HS-5 (cell line): ENCODE measurements at places on chromosomes 6 and 20.
A peak's percentile ranks its signal among the peaks of the same experiment; 100 is the strongest.

- no peak for DNase-seq
Measured at GRCh38 chr20:2093159-2093781, 8.4 kb upstream of the STK35 start.

DNA sequence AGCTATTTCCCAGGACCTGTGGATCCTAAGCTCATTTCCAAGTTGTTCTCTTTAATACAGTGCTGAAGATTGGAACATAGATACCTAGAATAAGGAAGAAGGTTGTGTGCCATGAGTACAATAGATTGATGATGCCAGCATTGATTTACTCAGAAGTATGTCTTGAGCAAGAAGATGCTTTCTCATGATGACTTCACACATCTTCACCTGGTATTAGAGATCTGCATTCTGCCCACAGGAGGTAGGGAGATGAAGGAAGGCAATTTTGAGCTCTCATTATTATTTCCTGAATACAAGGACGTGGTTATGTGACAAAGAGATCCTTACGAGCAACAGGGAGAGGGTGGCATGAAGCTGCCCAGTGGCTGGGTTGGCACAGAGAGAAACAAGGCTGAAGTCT lies 20.0 kb upstream of the ZNF165 start:
- no peak for DNase-seq

DNA sequence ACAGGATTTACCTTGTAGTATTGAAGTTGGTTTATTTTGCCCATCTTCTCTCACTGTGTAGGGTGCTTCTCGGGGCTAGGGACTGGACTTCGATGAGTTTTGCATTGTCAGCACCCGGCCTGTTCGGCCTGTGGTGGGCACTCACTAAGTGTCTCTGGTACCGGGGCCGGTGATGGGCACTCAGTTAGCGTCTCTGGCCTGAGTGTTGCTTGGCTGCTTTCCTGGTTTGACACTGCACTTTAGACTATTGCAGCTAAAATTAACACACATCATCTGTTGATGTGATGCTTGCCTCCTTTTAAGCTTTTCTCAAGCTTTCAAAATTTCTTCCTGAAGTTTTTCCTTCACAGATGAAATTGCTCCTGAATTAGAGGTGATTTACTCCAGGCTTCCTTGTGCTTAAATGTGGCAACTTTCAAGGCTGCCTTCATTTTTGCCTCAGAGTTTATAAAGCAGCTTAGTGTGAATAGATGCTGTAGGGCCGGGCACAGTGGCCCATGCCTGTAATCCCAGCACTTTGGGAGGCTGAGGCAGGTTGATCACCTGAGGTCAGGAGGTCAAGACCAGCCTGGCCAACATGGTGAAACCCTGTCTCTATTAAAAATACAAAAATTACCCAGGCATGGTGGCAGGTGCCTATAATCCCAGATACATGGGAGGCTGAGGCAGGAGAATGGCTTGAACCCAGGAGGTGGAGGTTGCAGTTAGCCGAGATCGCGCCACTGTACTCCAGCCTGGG lies 41.7 kb upstream of the TULP4 start:
- DNase-seq, result no peak

DNA sequence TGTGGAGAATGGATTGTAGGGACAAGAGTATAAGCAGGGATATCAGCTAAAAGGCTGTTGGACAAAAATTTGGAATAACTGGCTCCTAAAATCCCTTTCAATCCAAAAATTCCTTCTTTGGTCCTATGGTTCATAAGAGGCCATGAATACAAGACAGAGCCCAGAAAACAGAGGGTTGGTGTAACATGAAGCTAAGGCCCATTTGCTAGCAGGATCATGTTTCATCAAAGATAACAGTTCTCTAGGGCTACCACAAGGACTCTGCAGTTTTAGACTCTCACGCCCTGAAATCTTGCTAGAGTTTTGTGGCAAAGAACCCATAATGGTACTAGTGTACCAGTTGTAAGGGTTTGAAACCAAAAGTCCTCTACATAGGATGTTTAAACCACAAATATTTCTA lies 327.8 kb upstream of the TBX18 start:
- no peak for DNase-seq

DNA sequence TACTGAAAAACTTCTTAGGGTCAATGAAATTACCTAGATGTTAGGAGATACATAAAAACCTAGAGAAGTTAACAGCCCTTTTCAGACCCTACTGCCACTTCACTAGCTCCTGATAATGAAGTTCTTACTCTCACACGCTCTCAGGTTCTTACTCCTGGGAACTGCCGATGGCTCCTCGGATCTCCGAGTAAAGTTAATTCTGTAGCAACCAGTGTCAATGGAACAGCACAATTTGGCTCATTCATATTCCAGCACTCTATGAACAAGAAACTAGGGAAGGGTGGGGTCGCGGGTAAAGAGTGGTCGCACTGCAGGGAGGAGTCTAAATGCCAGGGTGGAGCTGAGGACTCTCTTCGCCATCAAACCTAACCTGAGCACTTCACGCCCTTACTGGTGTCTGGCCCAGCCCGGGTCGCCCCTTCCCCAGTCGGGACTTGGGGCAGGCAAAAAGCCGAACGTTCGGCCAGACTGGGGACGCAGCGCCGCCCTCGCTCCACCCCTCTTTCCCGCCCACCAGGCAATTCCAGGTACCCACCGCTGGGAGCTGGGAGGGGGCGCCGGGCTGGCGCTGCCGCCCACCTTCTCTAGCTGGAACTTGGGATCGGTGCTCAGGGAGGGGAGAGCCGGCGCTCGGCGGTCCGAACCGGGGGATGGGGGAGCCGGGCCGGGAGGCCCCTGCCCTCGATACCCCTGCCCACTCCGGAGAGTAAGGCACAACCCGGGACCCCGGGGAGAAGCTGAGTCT lies 744 bp downstream of the RAB23 start:
- DNase-seq, result peak; percentile 34

- DNase-seq, result no peak
Measured at GRCh38 chr6:17281497-17282481, 628 bp downstream of the RBM24 start.

GRCh38 chr6:79586548-79586947 lies 44.6 kb upstream of the SH3BGRL2 start:
- no peak for DNase-seq

- no peak for DNase-seq
Measured at GRCh38 chr20:50554694-50555579, 44.8 kb downstream of the PTPN1 start.

GRCh38 chr6:103177791-103178190 lies 1681.9 kb downstream of the HACE1 start:
- no peak for DNase-seq

- peak; percentile 49 for DNase-seq
Measured at GRCh38 chr20:5061213-5061612, 58.5 kb downstream of the PCNA start.

- no peak for DNase-seq
Measured at GRCh38 chr20:37980876-37981275, 52.4 kb downstream of the TTI1 start.

DNA sequence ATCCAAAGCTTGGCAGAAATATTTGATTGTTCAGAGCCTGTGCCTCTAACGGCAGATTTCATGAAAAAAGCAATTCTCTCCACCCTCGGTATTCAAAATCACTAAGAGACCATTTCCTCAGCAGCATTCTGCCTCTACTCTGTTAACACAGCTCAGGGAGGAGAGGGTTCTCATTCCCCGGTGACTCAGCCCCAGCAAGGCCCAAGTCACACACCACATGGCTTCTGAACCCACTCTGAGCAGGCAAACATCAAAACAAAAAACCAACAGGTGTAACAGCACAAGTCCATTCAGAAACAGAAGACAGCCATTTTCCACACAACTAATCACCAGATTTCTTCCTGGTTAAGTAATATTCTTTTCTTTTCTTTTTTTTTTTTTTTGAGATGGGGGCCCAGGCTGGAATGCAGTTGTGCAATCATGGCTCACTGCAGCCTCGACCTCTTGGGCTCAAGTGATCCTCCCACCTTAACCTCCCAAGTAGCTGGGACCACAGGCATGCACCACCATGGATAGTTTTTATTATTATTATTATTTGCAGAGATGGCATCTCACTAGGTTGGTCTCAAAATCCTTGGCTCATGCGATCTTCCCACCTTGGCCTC lies 55.4 kb downstream of the GFOD1 start:
- DNase-seq, result no peak

GRCh38 chr20:44914924-44915323 lies 5.1 kb downstream of the PABPC1L start:
- DNase-seq, result no peak

- no peak for DNase-seq
Measured at GRCh38 chr20:51978070-51978501, 175.8 kb upstream of the SALL4 start.

- no peak for DNase-seq
Measured at GRCh38 chr6:137804637-137805036, 62.4 kb upstream of the TNFAIP3 start.
